ENCODE measurements at places on chromosomes 7 and 10. TPM values are rescaled to one million over a fixed set of nuclear protein-coding genes. Genes with fewer than 3 reads are reported as not detected.

BICC1 gene
- total RNA-seq = 74.9 TPM

GIMAP2 gene
- 0.17 TPM for total RNA-seq

IKZF5 gene
- total RNA-seq = 1.2 TPM

DMTF1 gene
- total RNA-seq = 40.8 TPM

NUPR2 gene
- total RNA-seq = not detected

SERPINE1 gene
- 37.9 TPM for total RNA-seq

HECW1 gene
- 0.79 TPM for total RNA-seq

GRID1 gene
- not detected for total RNA-seq

MYOZ1 gene
- under 0.01 TPM for total RNA-seq

ADARB2 gene
- total RNA-seq = not detected

DGKB gene
- total RNA-seq = not detected

HOXA1 gene
- 0.63 TPM for total RNA-seq

CHN2 gene
- total RNA-seq = 0.09 TPM

RBAK gene
- 6.0 TPM for total RNA-seq

CAV1 gene
- total RNA-seq = 273 TPM

TSPAN12 gene
- 2.0 TPM for total RNA-seq

GNAT3 gene
- total RNA-seq = not detected

HMX3 gene
- 0.16 TPM for total RNA-seq

TBX20 gene
- not detected for total RNA-seq

ZNF804B gene
- total RNA-seq = not detected

EBF3 gene
- total RNA-seq = 9.0 TPM

PTPRN2 gene
- 0.34 TPM for total RNA-seq

UTF1 gene
- total RNA-seq = not detected

SLC29A4 gene
- total RNA-seq = 6.1 TPM

PNLIPRP2 gene
- total RNA-seq = not detected

JAZF1 gene
- total RNA-seq = 5.9 TPM

TEX47 gene
- total RNA-seq = not detected

PTN gene
- total RNA-seq = 38.6 TPM

MRLN gene
- not detected for total RNA-seq

FAM25G gene
- not detected for total RNA-seq

CDHR3 gene
- total RNA-seq = 5.4 TPM

CD36 gene
- 1.0 TPM for total RNA-seq

ENTPD1 gene
- 0.60 TPM for total RNA-seq

TCERG1L gene
- not detected for total RNA-seq

NPY gene
- not detected for total RNA-seq

OR2A12 gene
- not detected for total RNA-seq

THSD7A gene
- total RNA-seq = 1.1 TPM

MINDY4 gene
- total RNA-seq = 4.4 TPM

HYAL4 gene
- not detected for total RNA-seq

MKX gene
- not detected for total RNA-seq
